Activated CD4-positive, alpha-beta T cell treated with anti-CD3 and anti-CD28 coated beads, Interleukin-2, amount 50 U/mL, for 4 hours (primary cell): ENCODE measurements at places on chromosomes 13 and 19.

DNA sequence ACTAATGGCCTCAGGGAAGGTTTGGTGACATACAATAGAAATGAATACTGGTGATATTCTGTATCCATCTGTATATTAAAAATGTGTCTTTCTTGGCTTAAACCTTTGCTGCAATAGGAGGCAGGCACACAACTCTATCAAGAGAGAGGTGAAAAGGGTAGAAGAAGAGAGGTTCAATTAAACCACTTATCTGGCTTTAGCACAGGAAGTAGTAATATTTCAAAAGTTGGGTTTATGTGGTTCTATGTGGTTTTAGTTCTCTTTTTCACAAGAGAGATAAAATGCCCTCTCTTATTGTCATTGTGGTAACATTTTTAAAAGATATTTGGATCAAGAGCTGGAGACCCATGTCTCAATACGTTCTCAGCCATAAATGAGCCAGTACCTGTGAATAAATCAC lies 146.2 kb upstream of the FNDC3A start:
- no peak for DNase-seq

GRCh38 chr19:38070573-38070972 lies 153.4 kb downstream of the DPF1 start:
- DNase-seq: no peak

DNA sequence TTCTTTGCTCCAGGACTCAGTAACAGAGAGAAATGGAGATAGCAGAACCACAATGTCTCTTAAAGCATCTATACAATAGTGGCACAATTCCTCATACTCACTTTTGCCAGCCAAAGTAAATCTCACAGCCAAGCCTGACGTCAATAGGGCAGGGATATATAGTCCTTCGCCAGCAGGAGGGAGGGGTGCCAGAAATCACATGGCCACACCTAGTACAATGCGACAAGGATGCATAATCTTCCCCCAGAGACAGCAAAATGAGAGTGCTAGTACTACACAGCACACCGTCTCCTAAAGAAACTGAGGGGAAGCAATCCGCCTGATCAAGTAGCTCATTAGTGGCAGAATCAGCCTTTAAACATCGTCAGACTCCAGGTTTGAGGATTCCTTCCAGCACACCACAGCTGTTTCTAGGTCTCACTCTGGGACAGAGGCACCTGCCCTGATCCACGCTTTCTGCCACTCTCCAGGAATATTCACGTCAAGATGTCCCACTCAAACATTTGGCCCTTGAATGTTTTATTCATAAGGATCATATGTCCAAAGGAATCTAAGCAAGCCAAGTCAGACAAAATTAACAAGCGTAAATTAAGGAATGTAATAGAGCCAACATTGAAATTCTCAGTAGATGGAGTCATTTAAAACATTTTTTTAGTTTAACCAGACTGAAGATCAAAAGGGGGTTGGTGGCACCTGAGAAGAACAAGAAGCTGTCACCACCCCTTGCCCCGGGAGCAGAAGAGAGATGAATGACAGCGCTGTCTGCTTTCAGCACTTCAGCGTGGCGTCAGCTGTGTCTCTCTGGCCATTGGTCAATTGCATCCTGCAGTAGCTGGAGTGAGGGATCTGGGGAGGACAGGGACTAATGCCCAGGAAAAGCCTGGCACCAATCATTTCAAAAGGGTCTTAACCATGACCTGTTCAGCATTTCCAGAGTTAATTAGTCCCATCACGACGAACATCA lies 63.5 kb upstream of the SERP2 start:
- no peak for DNase-seq

DNA sequence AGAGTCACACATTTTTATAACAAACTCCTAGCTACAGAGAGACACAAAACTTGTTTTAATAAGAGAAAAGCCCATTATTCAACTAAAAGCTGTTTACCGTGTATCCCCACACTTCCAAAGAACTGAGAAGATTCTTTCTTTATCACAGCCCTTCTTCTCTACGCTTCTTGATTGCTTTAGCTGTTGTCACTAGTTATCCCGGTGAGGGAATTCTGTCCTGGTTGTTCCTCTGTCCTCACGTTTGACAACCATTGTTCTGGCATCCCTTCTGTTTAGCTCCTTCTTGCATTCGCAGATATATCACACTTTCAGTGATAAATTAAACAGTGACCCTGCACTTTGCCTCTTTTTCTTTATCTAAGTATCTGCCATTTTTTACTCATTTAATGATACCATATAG lies 1035.1 kb upstream of the PCDH20 start:
- no peak for DNase-seq

DNA sequence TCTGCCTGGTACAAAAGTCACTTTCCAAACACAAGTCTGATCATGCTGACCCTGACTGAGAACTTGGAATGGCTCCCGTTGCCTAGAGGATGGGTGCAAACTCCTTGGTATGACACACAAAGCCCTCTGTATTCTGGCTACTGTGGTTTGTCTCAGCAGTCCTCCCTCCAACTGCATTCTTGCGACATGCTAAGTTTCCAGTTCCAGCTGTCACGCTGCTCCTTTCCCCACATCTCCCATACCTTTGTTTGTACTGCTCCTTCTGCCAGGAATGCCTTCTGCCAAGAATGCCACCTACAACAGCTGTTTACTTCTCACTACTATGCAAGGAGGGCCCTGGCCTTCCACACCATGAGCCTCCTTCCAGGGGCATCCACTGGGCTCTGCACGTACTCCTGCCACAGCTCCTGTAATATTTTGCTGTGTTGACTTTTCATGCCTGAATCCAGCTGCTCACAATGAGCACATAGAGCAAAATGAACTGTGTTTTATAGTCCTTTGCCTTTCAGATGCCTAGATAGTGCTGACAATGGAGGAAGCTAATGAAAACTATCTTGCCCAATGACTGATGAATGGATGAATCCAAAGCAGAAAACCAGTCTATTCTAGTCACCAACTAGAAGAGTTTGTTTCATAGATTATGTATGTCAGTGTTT lies 543.7 kb downstream of the EFNB2 start:
- no peak for DNase-seq

- no peak for DNase-seq
These were observed 3.2 kb downstream of the SH3GL1 start for GRCh38 chr19:4396949-4397783.

DNA sequence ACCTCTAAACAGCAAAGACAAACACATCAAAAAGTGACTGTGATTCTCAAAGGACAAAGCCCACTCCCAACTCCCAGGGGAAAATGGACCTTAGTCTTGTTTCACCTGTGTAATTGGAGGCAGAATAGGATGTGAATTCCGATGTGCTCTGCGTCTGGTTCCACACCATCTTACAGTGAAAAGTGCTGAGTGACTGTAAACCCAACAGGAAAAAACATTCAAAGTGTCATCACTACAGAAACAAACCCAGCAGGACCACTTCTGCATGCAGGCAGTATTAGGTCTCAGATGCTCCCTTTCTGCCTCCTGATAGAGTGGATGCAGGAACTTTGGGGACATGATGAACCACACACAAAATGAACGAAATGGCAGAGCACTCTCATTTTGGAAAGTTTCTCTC lies 6.5 kb downstream of the UQCRFS1 start:
- no peak for DNase-seq

DNA sequence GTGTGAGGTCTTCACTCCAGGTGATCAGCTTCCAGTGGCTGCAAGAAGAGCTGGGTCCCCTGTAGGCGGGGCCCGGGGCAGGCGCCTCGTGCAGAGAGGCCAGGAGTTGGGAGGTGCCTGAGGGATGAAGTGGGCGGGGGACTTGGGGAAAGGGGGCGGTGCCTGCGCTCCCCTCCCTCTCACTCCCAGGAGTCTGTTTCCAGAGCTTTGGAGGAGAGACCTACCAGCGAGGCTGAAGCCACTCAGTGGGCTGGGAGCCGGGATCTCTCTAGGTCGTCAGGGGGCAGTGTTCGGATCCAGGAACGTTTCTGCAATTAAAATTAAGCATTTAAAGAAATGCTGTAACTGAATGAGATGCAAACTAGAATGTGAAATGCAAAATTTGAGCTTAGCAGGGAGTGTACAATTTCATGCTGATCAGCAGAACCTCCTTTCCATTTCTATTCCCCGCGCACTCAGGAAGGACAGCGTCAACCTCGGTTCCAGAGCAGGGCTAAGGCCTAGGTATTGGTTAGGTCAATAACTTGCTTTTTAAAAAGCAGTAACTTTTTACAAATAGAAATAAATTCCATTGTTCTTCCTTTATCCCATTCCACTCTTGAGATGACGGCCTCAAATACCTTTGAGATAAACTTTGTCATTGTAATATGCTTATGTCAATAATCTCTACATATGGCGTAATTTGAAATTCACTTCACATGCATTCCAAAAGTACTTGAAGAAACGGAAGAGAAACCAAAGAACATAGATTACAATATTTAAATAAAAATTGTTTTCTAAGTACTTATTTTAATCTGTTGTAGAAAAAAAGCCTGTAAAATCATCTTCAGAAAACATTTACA lies 11.6 kb downstream of the ZNF160 start:
- DNase-seq: no peak
